ENCODE measurements at places on chromosomes 6 and 20.

GRCh38 chr20:21395051-21395665, 2.2 kb downstream of the NKX2-4 start:
- no peak for DNase-seq

- no peak for DNase-seq
Measured at GRCh38 chr20:41049451-41049850, 20.8 kb downstream of the TOP1 start.

- no peak for DNase-seq
Measured at GRCh38 chr20:48056218-48056617, 270.9 kb upstream of the SULF2 start.

DNA sequence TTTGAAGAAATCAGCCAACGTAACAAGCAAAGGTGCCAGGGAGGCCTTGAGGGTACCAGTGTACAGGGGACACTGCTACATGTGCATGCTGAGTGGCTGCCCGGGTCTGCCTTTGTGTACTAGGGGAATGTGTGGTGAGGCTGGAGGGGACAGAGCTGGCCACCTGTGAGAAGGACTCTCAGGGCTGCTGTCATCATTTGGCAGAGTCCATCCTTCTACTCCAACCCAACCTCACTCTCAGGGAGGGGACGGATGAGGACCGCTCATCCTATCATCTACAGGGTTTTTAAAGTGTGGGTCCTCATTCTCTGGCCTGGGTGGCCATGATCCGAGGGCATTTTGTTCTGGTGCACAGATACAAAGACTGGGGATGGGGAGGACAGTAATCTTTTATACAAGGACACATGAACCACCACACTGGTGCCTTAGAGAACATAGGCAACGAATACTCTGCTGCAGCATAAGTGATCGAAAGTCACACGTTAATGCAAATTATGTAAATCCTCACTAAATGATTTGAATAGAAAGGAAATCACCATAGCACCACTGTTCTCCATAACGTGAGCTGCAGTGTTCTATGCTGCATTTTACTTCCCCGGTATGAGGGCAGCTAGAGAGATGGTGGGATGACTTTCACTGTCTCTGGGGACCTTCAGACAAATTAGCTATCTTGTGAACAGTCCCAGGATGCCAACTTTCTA, 181.4 kb downstream of the GMPR start:
- DNase-seq, result no peak

GRCh38 chr20:18832546-18833200, 19.1 kb downstream of the SCP2D1 start:
- DNase-seq, result no peak

- no peak for DNase-seq
Measured at GRCh38 chr6:134217105-134217797, 100.7 kb downstream of the SGK1 start.

GRCh38 chr6:150891888-150892485, 26.5 kb downstream of the MTHFD1L start:
- DNase-seq, result peak; percentile 24

- DNase-seq, result no peak
Measured at GRCh38 chr6:109891924-109892323, 86.2 kb upstream of the GPR6 start.

DNA sequence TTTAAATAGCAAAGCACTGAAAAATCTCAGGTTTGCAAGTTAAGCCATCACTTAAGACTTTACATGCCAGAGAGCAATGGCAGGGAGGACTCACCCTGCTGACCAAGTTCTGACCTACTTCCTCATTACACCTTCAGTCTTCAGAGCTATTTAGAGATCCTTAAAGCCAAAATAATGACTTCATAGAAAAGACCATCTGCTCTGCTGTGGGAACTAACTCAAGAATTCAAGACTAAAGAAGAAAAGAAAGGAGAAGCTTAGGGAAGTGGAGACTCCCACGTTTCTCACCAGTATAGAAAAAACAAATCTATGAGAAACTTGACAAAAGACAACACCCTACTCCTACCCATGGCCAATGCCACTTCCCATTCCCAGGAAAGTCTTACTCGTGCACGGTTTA, 28.6 kb downstream of the XPO5 start:
- no peak for DNase-seq

- DNase-seq, result no peak
Measured at GRCh38 chr6:47170617-47170947, 128.4 kb upstream of the ADGRF1 start.

DNA sequence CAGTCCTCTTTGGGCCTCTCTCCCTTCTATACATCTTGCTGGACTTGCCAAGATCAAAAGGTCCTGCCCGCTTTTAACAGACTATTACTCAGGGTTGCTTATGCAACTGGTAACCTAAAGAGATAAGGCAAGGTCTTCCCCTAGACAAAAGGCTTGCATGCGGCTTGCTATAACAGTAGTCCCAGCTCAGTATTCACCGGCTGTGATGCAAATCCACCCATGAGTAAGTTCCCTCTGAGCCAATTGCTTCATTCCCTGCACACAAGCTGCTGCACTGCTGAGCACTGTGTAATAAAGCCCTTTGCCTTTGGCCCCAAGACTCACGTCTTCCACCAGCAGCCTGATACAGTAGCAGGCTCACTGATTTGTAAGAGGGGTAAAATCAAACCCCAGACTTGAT, 363.8 kb downstream of the PRKN start:
- DNase-seq, result no peak

DNA sequence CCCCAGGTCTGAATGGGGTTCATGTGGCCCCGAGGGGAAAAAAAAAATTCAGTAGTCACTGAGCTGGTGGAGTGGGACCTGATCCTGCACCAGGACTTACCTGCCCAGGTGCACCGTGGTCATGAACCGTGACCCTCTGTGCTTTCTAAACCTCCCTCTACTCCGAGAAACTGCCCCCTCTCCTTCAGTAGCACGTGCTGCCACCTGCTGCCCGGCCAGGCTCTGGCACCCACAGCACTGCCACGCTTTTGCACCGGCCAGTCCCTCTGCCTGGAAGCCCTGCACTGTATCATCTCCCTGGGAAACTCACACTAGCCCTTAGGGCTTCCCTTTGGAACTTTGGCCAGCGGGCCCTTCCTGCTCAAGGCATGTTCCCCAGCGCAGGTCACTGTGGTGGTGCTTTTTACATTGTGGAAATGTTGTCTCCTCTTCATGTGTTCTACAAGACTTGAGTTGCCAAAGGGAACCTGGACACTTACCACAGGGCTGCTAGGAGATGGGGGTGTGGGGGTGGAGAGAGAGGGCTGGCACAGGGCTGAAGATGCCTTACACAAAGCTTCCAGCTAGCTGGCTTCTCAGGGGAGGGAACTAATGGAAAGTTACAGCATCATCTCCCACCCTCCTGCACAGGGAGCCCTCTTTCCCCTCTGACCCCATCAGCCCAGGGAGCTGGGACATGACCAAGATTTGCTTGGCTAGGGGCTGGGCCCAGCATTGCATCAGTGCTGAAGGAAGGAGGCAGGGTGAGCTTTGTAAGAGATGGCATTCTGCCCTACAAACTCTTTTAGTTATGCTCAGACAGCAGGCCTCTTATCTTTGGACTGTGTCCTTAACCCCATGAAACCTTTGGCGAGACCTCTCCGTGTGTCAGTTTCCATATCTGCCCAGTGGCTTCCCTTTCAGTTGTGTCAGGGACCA, 2.5 kb upstream of the PTPRT start:
- no peak for DNase-seq

DNA sequence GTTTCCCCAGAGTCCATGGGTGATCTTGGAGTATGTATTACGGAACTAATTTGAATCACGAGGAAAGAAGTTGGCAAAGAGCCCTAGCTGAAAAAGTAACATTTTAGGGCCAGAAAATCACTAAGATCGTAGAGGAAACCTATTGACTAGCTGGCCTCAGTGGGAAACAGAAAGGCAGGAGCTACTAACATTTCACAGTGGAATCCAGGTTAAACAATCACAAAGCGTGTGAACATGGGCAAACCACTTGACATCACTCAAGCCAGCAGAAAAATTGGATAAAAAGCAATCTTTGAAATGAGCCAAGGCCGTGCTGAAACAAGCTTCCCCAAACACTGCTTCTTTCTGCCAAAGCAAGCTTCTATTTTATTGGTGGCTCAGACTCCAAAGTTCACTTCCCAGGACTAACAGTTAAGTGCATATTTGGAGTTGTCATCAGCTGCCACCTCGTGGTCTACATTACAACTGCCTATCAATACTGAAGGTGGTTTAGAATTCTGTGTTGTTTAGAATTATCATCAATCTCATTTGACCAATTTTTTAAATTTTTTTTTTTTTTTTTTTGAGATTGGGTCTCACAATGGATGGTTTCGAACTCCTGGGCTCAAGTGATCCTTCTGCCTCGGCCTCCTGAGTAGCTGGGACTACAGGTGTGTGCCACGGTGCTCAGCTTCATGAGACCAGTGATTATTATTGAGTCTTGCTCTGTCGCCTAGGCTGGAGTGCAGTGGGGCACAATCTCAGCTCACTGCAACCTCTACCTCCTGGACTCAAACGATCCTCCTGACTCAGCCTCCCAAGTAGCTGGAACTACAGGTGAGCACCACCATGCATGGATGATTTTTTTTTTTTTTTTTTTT, 10.6 kb downstream of the RPS10 start:
- DNase-seq, result no peak

- DNase-seq, result no peak
Measured at GRCh38 chr6:5337573-5337972, 76.3 kb downstream of the FARS2 start.

DNA sequence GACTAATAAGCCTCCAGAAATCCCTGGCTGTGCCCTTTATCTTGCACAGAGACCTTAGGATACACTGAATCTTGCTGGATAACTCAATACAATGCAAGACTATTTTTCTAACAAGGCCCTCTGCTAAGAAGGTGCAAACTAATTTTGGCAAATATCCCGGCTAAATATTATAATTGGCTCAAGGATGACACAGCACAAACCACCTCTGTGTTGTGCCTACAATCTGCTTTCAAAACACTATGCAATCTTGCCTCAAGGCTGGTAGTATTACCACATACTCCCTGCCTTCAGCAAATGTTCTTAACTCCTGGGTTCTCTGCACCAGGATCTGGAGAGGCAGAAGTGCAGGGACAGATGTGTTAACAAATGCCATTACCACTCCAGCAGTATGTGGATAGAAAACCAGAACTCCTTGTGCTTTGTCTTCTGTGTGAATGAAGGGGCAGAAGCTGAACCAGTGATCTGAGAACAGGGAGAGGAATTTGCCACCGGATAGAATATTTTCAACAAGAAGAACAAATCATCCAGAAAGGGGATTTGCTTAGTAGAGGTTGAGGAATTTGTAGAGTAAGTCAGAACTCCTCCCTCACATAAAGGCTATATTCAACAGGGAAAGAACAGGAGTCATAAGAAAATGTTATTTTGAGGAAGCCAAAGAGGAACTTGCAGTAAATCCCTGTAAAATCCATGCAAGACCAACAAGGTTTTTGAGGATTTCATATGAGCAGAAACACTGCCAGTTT, 74.1 kb upstream of the SLC4A11 start:
- no peak for DNase-seq

DNA sequence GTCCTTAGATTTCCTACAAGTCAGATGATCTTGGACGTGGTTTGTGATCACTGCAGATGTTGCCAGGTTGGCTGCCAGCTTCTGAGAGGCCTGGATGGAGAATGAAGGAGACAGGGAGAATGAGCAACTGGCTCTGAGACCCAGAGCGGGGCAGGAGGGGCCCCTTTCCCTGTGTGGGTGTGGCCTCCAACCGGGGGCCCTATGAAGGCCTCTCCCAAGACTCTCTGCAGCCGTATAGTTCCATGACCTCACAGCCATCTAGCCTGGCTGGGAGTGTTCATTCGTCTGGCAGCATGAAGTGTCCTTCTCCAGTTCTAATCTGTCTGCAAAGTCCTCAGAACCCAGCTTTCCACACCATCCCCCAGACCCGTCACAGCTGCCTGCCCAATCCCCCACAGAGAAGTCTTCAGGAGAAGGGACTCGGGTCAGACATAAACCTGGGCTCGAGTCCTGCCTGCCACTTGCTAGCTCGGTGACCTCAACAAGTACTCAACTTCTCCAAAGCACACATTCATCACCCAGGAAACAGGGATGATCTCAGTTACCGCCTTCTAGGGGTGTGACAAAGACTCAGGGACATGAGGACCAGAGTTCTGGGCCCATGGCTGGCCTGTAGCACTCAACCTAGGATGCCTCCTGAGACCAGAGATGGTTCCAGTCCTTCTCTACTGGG, 122.6 kb downstream of the EDN3 start:
- DNase-seq, result no peak

- DNase-seq, result no peak
Measured at GRCh38 chr6:37570482-37571133, 70.9 kb upstream of the CCDC167 start.

GRCh38 chr6:79610306-79611009, 20.7 kb upstream of the SH3BGRL2 start:
- no peak for DNase-seq

GRCh38 chr20:38827770-38828281, 22.3 kb downstream of the PPP1R16B start:
- no peak for DNase-seq

- DNase-seq, result no peak
Measured at GRCh38 chr6:142617158-142617557, 315.4 kb downstream of the ADGRG6 start.

DNA sequence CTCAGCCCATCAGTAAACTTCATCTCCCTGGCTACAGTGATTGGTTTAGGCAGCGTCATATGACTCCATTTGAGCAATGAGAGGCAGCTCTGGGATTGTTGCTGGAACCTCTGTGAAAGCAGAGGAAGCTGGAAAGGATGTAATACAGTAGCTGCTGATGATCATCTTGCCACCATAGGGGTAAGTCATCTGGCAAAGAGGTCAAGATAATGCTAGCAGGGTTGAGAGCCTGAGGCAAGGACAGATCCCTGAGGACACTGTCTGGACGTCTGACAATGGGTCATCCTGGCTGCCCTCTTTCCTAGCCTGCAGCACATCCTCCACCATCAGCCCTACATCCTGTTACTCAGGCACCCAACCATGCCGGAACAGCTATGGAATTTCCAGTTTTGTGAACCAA, 25.5 kb upstream of the FKBP1A start:
- DNase-seq, result no peak

GRCh38 chr20:20734475-20734948, 22.1 kb upstream of the RALGAPA2 start:
- DNase-seq, result no peak

DNA sequence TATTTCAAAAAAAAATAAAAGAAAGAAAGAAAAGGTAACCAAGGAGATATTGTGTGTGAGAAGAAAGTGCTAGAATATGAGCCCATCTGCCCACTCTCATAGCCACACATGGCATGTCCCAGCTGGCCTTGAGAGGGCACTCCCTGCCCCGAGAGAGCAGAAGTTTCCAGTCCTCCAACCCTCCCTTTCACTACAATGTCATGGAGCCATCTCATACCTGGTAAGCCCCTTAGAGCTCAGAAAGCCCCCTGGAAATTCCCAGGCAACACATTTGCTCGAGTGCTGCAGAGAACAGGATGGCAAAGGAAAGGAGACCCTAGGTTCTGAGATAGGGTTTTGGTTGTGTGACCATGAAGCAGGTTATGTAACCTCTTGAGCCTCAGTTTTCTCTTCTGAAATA, 75.8 kb upstream of the RIN2 start:
- no peak for DNase-seq

Measured in stimulated activated CD8-positive, alpha-beta memory T cell treated with anti-CD3 and anti-CD28 coated beads, Interleukin-7, amount 100 ng/mL, for 1 hour (primary cell).